ENCODE measurements at places on chromosomes 7 and 10.

- DNase-seq = no peak
Observed at GRCh38 chr7:33872870-33873269, 32.5 kb upstream of the BMPER start.

DNA sequence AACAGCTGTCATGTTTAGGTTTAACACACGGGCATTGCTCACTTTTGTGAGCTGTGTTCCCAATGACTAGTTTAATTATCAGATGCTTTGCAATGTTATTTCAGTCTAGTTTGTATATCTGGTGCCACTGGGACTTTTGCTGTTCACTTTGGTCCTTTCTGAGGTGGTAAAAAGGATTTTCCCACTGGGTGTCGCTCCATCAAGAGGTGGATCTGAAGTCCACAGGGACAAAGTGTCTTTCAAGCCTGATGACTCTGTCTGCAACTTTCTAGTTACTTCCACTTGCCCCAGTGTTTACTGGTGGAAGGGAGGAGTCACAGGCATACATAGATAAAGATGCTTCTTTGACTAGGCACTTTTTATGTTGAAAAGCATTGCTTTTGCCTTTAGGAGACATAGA is 242.2 kb downstream of the HGF start:
- DNase-seq = no peak

DNA sequence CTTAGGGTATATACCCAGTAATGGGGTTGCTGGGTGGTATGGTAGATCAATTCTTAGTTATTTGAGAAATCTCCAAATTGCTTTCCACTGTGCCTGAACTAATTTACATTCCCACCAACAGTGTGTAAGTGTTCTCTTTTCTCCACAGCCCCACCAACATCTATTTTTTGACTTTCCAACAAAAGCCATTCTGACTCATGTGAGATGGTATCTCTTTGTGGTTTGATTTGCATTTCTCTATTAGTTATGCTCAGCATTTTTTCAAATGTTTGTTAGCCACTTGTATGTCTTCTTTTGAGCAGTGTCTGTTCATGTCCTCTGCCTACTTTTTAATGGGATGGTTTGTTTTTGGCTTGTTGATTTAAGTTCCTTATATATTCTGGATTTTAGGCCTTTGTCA is 66.4 kb downstream of the MGAM2 start:
- no peak for DNase-seq

DNA sequence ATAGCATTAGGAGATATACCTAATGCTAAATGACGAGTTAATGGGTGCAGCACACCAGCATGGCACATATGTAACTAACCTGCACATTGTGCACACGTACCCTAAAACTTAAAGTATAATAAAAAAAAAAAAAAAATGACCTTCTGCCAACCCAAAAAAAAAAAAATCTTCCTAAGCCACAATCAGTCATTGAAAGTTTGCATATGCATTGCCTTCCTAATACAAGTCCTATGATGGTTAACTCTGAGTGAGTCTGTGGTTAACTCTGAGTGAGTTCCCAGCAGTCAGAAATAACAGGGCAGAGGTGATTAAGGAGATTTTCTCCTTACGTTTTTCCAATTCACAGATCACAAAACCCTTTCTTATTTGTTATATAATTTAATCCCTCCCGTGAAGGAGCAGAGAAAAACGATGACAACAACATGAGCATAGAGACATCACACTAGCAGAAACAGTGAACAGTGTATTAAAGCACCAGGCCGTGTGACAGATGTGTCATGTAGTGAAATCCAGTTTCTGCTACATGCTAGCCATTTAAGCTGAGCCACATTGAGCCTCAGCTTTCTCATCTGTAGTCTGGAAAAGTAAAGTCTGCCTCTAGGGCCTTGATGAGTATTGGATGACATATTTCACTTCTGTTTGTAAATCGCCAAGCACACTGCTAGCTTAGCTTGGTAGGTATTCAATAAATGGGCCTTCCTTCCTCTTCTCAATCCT is 7.4 kb upstream of the RNF148 start:
- no peak for DNase-seq

GRCh38 chr10:110501142-110501937 is 3.6 kb downstream of the DUSP5 start:
- no peak for DNase-seq

DNA sequence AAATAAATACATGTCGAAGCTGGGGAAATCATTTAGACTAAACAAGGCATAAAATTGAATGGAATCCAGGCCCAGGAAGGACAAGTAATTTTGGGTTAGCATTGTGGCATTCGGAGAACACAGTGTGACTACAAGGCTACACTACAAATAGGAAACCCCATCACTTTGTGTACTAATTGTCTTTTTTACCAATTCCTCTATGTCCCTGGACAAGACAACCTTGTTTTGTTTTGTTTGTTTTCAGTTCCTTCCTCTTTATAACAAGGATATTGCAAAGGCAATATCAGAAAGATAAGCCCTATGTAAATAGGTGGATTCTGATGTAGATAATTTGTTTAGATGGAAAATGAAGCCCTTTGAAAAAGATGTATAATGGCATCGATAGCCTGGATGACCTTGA is 215.9 kb upstream of the MKLN1 start:
- DNase-seq = no peak

GRCh38 chr10:11164803-11165590 is 147.3 kb downstream of the CELF2 start:
- no peak for DNase-seq

DNA sequence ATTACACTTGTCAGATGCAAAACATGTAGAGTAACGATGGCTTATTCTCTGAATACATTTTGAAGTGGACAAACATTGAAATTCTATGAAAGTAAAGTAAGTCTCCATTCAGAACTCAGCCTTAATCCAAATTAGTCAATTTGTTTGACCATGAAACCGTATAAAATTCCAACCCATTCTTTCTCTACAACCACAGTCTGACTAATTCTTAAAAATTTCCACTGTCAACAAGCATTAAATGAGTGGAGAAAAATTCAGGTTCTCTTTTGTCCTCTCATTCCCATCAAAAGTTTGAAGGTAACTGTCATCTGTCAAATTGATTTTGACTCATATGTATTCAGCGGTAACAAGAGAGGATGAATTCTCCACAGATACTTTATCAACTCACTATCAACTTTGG is 1031.5 kb downstream of the SORCS1 start:
- DNase-seq = no peak

DNA sequence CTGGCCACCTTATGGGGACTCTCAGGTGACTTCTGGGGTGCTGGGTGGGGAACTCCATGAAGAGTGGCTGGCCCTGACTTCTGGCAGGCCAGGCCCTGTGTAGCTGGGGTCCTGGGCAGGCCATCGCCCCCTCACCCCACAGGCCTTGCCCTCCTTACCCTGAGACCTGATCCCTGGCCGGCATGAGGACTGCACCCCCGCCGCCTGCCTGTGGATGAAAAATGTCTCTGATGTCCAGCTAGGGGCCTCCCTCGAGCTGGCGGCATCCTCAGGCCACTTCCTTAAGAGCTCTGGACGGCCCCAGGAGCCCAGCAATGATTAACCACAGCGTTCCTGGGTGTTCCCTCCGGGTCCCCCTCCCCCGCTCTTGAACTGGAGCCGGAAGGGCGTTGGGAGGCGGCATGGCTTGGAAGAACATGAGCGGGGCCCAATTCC is 31.8 kb upstream of the SHH start:
- DNase-seq = no peak

GRCh38 chr10:113316506-113316905 is 236.3 kb upstream of the HABP2 start:
- no peak for DNase-seq

DNA sequence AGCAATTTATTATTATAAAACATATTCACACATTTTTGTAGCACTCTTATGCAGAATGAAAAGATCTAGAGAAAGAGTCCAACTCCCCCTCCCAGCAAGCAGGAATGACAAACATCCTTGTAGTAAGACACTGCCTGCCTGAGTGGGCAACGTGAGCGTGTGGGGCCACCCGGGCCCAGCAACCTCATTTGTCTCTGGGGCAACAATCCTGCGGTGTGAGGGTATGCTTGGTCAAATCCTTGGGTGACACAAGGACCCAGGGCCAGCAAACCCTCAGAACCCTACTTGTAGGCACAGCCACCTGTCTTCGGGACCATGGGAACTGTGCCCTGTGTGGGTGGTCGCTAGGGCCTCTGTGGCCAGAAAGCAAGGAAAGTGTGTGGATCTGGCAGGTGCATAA is 10.7 kb downstream of the RHEB start:
- no peak for DNase-seq

- DNase-seq = no peak
Observed at GRCh38 chr7:132855901-132856300, 226.0 kb downstream of the CHCHD3 start.

DNA sequence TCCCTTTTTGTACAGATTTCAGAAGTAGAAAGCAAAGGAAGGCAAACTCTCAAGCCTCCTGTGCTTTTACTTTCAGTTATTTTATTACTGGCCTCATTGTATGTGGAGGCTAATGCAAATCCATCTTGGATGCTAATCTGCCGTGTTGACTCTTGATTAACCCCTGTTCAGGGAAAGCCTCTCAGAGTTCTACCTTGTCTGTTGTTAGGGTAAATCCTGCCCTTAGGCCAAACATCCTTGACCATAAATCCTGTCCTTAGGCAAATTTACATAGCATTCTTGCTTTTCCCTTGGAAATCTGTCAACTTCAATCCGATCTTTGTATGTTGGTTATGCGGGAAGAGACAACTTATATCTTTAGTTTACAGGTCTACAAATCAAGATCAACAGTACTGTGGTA is 709.9 kb upstream of the LRRTM3 start:
- DNase-seq = no peak

- no peak for DNase-seq
Observed at GRCh38 chr10:103069453-103070331, 123.4 kb downstream of the NT5C2 start.

DNA sequence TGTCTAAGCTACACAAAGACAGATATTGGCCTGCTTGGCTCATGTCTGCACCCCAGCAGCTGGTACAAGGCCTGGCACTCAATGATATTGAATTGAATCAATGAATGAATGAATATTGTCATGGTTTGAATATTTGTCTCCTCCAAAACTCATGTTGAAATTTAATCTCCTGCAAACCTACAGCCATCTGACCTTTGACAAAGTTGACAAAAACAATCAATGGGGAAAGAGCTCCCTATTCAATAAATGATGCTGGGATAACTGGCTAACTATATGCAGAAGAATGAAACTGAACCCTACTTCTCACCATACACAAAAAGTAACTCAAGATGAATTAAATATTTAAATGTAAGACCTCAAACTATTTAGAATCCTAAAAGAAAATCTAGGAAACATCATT is 144.7 kb downstream of the CYP26A1 start:
- no peak for DNase-seq

GRCh38 chr10:121002586-121003205 is 151.5 kb downstream of the WDR11 start:
- DNase-seq = no peak

- DNase-seq = no peak
Observed at GRCh38 chr10:101775273-101776160, at the start of gene FGF8. TSS of gene FGF8 (minus strand) at chr10:101776114. CDS start at chr10:101775900, 214 bp downstream.

DNA sequence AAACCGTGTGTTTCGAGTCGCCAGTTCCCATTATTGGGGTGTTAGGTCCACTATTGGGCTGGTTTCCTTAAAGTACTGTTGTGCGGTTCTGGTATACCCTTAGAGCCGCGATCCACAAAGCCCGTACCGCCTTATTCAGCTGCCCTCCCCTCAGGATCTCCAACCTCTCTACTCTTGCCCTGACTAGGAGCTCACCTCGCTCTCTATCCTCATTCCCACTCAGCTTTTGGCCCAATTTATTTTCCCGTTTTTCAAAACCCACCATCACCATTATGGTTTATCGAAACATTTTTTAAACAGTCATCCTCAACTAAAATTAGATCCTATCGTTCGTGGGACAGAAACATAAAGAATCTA is 461 bp upstream of the ETV1 start:
- DNase-seq = no peak

DNA sequence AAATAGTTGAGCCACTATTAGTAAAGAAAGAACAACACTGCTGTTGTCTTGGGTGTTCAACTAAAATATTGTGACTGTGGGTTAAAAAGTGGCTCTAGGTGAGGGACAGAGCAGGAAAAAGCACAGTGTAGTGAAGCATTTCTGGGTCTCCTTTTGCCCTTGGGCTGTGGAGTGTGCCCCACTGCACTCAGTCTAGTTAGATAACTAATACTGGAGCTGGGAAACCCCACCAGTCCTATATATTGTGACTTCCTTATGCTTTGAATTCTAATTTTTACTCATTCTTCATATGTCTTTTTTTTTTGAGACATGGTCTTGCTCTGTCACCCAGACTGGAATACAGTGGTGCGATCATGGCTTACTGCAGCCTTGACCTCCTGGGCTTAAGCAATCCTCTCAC is 195.1 kb downstream of the EXOC4 start:
- DNase-seq = no peak

- DNase-seq = peak; percentile 12
Observed at GRCh38 chr10:47047577-47048525, 136.6 kb downstream of the PTPN20 start.

GRCh38 chr10:61301575-61301974 is 151.6 kb downstream of the TMEM26 start:
- no peak for DNase-seq

GRCh38 chr10:104429846-104430245 is 76.2 kb downstream of the CFAP58 start:
- DNase-seq = no peak

- DNase-seq = no peak
Observed at GRCh38 chr10:87095236-87095945, 385 bp downstream of the SHLD2 start.

GRCh38 chr7:128115821-128116723 is 84.8 kb upstream of the LRRC4 start:
- DNase-seq = no peak

GRCh38 chr10:125343118-125343925 is 183.0 kb upstream of the CTBP2 start:
- no peak for DNase-seq

GRCh38 chr10:47379901-47380300 is 4.2 kb downstream of the ZNF488 start:
- DNase-seq = no peak

DNA sequence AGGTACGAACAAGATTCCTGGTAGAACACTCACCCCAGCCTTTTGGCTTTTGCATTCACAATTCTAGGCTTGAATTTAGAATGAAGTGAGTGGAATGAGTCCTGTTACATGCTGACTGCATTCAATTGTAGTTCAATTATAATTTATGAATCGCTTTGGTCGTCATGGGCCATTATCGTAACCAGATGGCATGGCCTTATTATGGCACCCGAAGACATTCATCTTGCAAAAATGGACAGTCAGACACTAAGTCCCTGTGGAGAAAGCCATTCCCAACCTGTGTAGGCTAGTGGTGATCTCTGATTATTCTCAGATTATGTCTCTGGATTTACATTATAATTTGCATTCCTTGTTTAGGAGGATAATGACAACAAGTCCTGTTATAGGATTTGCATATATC is 292.4 kb upstream of the NPSR1 start:
- no peak for DNase-seq
